ENCODE measurements at places on chromosomes 7 and 10.

DNA sequence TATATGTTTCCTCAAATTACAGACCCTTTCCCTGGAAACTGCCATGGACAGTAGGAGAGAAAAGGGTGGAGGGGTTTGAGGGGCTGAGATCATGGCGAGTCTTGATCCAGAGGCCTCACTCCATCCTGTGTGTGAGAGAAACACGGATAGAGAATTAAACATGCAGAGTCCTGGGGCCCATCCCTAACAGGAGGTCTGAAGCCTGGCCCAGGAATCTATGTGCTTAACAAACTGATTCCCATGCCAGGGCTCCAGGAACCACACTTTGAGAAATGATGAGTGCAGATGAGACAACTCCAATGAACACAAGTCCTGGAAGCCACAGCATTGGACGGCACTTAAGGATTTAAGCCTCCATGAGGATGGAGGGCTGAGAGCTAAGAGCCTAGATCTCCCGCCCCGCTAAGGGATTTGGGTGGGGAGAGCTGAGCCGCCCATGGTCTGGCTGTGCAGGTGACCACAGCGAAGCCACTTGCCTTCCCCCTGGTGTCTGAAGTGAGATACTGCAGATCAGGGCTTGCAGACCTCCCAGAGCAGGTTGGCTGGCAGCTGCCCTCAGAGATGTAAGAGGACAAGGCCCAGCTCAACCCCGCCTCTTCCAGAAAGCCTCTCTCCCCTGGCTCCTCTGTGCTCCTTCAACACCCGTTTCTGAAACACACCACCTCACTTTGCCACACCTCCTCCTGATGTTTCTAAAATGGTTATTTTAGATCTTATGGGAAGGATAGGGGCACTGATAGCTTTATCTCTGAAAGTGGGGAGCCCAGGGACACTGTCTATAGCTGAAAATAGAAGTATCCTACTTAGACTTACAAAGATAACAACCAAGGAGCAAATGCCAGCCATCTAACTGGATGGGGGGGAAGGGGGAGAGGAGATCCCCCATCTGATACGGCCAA, 24.8 kb upstream of the EIF5AL1 start:
- DNase-seq = no peak

- no peak for DNase-seq
Observed at GRCh38 chr10:131902691-131903090, 1.9 kb downstream of the PPP2R2D start.

GRCh38 chr7:139853506-139854123, 24.6 kb downstream of the TBXAS1 start:
- DNase-seq = no peak

- DNase-seq = no peak
Observed at GRCh38 chr7:78900806-78901205, 552.7 kb downstream of the MAGI2 start.
